NAMALWA (cell line): ENCODE measurements at places on chromosomes 4 and X.
A peak's percentile ranks its signal among the peaks of the same experiment; 100 is the strongest.

DNA sequence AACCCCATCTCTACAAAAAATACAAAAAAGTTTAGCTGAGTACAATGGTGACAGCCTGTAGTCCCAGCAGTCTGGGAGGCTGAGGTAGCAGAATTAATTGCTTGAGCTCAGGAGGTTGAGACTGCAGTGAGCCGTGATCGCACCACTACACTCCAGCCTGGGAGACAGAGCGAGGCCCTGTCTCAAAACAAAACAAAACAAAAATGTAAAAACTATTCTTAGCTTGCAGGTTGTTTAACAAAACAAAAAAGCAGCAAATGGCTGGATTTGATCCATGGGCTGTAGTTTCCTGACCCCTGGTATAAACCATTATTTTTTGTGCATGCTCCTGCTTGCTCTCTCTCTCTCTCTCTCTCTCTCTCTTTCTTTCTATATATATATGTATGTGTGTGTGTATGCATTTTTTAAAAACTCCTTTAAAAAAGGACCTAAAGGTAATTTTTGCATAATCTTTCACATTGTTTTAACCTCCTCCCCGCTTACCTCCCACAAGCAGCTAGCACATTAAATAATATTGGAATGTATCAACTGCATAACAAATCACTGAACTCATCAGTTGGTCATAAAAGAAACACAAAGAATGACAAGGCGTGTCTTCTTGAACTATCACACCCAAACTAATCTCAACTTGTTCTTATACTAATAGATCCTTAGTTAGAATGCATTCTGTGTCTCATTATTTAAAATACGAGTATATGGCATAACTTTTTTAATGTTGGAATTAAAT, 4.8 kb downstream of the AREG start:
- no peak for DNase-seq

DNA sequence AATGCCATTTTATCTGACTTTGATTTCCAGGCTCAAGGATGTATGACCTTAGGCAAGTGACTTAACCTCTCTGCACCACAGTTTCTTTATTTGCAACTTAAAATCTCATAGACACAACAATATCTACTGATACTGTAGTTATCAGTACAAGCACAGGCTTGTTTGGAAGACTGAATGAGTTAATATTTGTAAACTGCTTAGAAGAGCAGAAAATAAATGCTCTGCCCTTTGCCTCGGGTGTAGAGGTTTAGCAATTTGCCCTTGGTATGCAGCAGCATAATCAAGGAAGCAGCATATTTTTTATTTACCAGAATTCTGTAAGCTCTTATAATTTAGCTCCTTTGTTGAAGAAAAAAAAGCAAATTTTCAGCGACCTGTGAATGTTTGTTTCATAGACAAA, 2.9 kb upstream of the CXCL1 start:
- DNase-seq, result no peak

- DNase-seq, result no peak
Observed at GRCh38 chr4:32219306-32220075, 1499.3 kb downstream of the PCDH7 start.

DNA sequence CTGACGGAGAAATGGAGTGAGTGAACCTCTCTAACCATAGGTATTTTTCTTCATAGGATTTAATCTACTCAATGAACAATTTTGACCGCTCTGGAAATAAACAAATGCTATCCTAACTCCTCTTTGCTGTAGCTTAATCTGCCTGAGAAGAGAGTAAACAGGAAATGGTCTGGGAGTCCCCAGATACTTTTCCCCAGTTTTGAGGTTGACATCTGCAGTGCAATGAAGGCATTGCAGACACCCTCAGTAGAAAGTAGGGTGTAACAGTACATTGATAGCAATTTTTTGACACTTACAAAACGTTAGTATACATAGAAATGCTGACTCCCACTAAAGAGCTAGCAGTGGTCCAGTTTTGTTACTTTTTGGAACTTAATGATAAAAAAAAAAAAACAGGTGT, 495.9 kb upstream of the FAM241A start:
- DNase-seq, result peak; percentile 47

DNA sequence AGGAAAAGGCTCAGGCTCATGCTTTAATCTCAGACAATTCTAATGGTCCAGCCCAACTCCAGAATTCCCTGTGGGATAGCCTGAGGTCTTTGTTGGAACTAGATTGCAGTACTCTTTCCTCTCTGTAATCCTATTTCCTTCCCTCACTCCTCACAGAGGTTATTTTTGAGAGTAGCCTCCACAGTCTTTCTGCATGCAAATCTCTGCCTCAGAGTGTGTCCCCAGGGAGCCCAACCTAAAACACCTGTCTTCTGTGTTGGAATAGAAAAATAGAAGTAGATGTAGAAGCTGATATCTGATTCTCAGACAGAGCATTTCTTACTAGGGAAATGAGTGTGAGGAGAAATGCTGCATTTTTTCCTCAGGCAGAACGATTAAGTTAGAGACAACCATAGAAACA, 915.5 kb upstream of the EPHA5 start:
- DNase-seq, result peak; percentile 2

DNA sequence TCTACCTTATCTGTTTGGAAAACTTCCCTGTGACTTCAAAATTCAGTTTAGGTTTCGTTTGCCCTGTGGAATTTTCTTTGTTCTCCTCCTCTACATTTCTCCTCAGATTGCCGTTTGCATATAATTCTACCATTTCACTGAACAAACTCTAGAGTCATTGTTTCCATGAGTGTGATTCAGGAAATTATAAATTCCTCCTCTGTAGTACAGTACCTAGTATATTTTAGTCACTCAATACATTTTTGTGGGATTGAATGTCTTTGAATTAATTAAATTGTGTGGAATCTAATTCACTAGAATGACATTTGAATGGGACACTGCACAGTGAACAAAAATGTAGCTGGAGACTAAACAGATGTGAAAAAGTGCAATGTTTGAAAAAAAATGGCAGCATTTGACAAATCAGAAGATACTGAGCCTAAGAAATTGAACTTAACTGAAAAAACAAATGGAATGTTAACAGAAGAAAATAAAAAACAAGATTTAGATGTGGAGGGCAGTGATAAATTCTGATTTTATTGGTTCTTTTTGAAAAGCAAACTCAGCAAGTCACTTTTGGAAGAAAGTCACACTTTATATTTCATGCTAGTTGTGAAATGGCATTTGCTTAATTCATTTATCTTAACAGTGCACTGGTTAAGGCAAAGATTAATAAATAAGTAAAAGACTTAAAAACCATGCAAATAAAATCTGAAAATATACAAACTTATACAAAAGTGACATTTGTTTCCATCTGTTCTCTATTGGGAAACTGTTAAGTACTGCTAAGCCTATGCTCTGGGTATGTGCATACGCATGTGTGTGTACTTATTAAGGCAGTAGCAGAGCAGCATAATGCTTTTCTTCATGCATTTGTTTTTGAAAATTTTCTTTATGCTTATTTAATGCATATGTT, 512.3 kb downstream of the FAT4 start:
- DNase-seq, result no peak
